ENCODE measurements at places on chromosomes 6 and 20.

DNA sequence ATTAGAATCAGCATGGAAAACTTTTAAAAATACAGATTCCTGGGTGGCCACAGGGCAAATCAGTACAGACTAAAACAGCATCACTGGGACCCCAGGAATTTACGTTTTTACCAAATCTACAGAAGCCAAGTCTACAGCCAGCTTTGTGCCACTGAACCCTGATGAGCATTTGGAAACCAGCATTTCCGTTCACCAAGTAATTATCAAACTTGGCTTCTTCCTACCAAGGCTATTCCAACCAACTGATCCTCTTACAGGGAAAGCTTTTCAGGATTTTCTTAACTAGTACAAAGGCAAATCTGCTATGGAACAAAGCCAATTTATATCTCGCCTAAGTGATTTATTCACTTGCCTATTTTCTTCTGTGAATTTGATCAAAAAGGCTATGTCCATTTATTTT lies 47.0 kb downstream of the PLAGL1 start:
- no peak for DNase-seq

DNA sequence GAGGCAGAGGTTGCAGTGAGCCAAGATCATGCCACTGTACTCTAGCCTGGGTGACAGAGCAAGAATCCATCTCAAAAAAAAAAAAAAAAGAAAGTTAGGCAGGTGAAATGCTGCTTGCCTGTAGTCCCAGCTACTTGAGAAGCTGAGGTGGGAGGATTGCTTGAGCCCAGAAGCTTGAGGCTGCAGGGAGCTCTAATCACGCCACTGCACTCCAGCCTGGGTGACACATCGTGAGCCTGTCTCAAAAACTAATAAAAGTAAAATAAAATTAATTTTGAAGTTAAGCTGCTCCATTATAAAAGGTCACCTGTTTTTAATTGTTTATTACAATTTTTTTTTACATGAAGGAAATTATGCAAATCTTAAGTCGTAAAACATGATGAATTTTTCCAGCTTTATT lies 23.2 kb upstream of the SAMHD1 start:
- no peak for DNase-seq

DNA sequence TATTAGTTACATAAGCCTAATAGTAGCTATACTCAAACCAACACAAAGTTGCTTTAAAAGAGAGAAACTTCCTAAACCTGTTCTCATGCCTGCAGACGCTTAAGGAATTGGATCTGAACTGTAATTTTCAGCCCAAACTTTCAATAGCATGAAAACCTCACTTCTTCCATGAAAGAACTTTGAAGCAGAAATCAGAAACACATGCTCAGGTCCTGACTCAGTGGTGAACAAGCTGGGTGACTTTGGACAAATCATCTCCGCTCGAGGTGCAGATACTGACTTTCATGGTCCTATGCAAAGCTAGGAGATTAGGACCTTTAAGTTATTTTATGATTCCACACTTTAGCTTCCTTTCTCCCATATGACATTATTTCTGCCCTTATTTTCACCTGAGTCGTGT lies 36.5 kb downstream of the NOX3 start:
- peak; percentile 40 for DNase-seq

DNA sequence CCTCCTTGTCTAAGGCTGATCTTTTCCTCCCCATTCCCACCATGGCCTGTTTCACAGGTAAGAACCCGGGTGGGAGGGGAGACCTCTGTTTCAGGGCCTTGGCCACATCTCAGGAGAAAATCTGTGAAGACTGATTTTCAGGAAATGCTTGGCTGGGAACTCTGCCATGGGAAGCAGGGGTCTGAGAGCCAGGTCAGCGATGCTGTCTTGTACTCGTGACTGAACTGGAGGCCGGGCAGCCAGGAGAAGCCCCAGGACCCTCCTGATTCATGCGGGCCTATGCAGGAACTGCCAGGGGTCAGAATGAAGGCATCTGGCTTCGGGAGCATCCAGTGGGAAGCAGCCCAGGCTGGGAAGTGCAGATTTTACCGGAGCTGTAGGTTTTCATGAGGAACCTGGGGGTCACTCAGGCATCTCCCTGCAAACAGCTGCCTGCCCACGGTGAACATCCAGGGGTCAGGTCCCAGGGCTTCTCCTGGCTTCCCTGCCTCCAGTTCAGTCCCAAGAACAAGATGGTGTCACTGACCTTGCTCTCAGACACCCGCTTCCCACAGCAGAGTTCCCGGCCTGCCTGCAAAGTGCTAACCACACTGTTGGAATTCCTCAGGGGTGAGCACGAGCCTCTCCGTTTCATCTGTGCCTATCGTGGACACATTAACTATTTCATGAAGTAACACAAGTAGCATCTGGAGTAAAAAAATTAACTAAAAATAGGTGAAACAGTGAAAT lies 90.2 kb upstream of the SULF2 start:
- DNase-seq: peak; percentile 53

DNA sequence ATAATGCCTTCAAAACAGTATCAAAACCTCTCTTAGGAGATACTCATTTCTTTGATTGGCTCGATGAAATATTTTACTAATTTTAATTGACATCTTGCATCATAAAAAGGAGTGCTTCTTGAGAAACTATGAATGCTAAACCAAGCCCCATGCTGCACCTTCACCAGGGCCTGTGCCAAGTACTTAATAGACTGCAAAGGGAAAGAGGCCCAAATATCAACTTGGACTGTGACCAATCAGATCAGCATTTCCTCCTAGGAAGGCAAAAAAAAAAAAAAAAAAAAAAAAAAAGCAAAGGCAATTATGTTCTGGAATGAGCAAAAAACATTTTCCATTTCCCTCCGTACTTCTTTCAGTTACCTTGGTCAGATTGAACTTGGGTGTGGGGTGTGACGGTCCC lies 253.0 kb upstream of the SOX4 start:
- DNase-seq: no peak

DNA sequence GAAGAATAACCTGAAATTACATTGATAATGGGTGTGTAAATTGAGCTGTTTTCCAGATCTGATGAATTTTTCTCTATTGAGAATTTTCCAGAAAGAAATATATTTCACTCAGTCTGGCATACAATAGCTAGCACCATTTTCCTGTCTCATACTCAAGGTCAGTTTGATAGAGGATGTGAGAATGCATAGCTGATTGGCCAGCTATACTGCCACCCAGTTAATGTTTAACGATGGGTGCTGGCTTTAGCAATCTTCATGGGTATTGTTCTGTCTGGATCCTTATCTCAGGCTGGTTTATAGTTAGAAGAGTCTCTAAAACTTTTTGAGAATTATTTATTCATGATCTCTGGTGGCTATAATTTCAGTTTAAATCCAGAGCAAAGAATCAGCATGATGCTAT lies 147.4 kb downstream of the HDGFL1 start:
- no peak for DNase-seq

GRCh38 chr6:44021589-44022295 lies 105.5 kb downstream of the MRPL14 start:
- DNase-seq: no peak

DNA sequence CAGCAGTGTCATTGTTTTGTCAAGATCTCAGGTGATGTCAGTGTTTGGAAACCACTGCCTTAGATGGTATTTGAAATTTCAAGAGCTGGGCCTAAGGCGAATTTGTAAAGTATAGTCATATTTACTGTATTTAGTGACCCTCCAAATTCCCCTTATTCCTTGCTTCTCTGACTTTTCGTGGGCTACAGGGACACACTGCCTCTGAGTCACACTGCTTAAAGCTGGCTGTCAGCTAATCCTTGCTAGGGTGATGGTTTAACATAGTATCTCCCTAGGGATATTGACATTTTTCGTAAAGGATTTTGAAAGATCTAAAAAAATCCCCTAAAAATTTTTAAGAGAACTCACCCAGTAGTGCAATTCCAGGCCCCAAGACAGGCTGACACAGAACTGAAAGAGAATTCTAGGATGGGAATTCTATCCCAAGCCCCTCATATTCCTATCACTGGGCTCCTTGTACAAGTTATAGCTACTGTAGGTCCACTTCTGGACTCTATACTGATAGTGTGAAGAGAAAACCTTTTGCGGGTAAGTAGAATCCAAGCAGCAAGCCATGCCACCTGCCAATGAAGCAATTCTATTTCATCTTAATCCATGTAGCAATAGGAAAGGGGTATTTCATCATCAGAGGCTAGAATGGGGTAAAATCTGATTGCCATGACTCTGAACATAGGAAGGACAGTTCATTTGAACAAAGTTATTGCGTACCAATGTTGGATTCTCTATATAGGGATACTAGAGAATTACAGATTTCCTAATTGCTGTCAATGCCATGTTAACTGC lies 4.3 kb downstream of the BMP6 start:
- peak; percentile 51 for DNase-seq

DNA sequence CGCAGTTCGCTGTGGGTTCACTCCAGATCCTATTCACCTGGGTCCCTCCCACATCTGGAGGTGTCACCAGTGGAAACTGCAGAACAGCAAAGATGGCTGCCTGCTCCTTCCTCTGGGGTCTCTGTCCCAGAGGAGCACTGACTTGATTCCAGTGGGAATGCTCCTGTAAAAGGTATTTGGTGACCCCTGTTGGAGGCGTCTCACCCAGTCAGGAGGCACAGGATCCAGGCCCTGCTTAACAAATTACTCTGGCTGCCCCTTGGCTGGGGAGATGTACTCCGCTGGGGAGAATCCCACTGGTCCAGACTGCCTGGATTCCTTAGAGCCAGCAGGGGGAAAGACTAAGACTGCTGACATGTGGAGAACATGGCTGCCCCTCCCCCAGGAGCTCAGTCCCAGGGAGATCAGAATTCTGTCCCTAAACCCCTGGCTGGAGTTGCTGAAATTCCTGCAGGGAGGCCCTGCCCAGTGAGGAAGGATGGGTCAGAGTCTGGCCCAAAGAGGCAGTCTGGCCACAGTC lies 483.0 kb downstream of the CBLN4 start:
- no peak for DNase-seq

GRCh38 chr6:29502181-29502580 lies 14.4 kb upstream of the MAS1L start:
- DNase-seq: no peak

DNA sequence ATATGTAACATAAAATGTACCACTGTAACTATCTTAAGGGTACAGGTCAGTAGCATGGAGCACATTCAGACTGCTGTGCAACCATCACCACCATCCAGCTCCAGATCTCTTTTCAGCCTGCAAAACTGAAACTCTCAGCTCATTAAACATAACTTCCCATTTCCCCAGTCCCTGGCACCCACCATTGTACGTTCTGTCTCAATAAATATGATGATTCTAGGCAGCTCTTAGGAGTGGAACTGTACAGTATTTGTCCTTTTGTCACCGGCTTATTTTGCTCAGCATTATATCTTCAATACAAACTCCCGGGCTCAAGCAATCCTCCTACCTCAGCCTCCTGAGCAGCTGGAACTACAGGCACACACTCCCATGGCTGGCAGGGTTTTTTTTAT lies 1.5 kb downstream of the ZC3H12D start:
- no peak for DNase-seq

GRCh38 chr6:37990762-37991525 lies 171.4 kb downstream of the ZFAND3 start:
- peak; percentile 98 for DNase-seq

- no peak for DNase-seq
Measured at GRCh38 chr6:108163644-108164542, 1.9 kb upstream of the NR2E1 start.

DNA sequence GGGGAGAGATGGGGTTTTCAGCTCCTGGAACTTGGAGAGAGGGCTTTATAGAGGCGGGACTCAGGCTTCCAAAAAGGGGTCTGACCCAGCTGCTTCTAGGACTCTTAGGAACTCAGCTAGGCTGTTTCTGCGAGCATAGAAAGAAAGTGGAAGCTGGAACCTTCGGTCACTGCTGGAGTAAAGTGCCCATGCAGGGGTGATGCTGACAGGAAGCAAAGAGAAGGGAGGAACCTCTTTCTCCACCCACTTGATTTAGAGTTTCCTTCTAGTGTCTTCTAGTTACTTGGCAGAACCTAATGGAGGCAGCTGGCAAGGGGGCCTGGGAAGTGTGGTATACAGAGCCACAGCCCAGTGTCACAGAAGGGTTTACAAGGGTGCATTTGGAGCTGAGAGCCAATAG lies 283.6 kb downstream of the QKI start:
- DNase-seq: no peak

DNA sequence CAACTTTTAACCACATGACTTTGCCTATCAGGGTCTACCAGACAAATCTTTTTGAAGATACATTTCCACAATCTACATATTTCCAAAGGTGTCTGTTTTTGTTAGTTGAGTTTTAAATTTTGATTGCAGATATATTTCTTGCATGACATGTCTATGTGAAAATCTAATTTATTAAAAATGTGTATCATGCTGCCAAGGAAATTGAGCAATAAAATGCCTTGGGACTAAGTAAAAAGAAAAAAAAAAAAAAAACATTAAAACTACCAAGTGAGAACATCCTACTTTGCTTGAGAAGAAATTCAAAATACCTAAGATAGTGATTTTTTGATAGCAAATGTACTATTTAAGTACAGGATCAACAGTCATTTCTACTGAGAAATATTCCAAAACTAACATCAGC lies 17.7 kb downstream of the SLC17A5 start:
- DNase-seq: no peak

DNA sequence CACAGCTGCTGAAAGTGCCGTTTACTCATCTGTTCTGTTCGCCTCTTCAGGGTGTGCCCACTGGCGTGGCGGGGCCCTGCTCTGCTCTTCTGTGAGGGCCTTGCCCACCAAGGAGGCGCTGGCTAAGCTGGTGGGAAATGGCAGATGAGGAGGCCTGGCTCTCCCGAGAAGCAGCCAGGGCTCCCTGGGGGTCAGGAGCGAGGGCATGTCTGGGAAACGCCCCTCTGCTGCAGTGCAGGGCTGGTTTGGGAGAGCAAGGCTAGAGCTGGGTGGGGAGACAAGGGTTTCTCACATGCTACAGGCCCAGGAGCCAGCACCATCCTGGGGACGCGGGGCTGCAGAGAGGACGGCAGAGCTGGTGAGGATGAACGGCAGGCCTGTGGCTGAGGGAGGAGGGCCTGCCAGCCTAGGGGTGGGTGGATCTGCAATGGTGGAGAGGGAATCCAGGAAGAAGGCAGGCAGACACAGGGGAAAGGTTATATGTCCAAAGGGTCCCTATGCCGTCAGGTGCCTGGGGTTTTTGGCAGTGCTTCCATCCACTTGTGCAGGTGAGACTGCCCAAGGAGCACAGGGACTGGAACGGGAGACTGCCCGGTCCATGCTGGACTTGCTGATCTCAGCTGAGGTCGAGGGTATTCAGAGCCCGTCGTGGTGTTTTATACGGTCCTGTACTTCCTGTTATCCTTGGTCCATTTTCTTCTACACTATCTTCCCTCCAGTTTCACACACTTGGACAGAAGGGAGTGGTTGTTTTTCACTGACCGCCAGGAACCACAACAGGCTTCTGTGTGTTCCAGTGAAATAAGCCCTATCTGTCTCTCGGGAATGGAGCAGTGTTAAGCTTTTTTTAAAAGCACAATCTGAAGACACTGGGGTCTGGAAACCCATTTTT lies 119.2 kb downstream of the SYCP2 start:
- no peak for DNase-seq

GRCh38 chr20:9808166-9808565 lies 30.7 kb downstream of the PAK5 start:
- DNase-seq: no peak

- no peak for DNase-seq
Measured at GRCh38 chr6:157887892-157888291, 64.8 kb downstream of the SNX9 start.

GRCh38 chr20:38748861-38749149 lies 545 bp downstream of the ACTR5 start:
- DNase-seq: no peak
